Umbilical cord (tissue), 2 donors: ENCODE measurements at places on chromosomes 11 and 22.

GRCh38 chr11:1276041-1276790 is 33.2 kb downstream of the TOLLIP start:
- no peak for DNase-seq

DNA sequence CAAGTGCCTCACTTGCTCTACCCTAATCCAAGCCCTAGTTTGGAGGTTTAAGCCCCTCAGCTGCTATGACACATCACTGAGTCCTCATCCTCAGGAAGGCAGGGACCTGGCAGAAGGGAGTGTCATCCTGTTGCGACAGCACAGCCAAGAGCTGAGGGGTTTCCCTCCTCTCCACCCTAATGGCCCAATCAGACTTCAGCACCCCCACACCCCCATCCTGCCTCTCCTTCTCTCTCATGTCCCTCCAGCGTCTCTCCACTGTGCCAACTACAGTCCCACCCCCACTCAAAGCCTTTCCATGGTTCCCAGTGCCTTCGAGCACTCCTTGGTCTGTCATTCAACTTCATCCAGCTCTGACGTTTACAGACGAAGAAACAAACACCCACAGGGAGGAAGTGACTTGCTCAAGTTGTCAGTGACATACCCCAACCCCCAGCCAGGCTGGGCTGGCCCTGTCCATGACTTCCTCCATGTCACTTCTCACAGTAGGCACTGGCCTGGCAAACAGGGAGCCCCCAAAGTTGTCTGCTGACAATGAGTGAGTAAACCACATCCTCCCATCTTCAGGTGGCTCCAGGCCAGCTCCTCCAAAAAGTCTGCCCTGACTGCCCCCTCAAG is 15.6 kb downstream of the ARAP1 start:
- DNase-seq = no peak

GRCh38 chr22:27668828-27669797 is 132.4 kb downstream of the MN1 start:
- peak; percentile 94 for DNase-seq

- no peak for DNase-seq
These were observed 1598.1 kb downstream of the FAM181B start for GRCh38 chr11:81135570-81135969.
